ENCODE measurements at places on chromosomes 11 and 22.

GRCh38 chr11:43942662-43943371 is 380 bp downstream of the C11orf96 start:
- DNase-seq: peak; percentile 90

DNA sequence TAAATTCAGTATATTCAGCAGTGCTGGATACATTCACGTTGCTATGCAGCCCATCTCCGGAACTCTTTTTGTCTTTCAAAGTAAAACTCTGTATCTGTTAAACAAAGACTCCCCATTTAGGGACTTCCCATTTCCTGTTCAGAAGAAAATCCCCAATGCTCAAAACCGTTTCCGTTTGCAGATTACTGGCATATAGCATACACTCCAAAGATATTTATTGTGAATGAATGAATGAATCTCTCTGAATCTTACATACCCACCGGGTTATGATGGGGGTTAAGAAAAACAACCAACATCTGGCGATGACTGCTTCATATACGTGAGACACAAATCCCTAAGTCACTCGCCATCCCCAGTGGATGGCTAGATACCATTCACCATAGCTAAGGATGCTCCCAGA is 1.6 kb downstream of the THY1 start:
- no peak for DNase-seq

DNA sequence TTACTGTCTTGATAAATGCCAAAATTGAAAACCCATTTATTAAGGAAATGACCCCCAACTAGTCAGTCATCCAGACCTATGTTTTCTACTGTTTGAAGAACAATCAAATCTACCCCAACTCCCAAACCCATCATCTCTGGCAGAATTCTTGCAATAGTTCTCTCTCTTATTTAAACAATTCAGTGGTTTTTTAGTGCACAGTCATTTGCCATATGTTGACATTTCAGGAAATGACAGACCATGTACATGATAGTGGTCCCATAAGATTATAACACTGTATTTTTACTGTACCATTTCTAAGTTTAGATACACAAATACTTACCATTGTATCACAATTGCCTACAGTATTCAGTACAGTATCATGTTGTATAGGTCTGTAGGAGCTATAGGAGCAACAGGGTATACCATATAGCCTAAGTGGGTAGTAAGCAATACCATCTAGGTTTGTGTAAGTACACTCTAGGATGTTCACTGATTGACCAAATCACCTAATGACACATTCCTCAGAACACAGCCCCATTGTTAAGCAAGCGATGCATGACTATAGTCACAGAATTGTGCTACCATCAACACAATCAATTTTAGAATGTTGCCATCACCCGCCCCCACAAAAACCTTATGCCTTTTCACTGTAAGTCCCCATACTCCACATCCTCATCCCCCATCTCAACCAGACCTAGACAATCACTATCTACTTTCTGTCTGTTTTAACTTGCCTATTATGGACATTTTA is 41.8 kb downstream of the MMP20 start:
- no peak for DNase-seq

DNA sequence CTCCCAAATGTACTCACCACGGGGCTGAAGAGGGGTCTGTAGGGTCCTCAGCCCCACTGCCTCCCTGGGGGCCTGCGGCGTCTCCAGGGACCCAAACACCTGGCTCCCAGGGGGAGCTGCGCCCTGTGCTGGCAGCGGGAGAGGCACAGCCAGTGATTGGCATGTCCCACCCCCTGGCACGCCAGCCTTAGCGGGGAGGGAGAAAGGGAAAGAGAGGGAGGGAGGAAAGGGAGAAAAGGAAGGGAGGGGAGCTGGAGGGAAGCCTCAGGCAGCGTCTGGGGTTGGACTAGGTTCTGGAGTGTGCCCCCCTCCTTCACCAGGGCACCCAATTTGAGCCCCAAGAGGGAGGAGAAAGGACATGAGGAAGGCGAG is at the start of gene CHRM1:
CHRM1 (minus strand) TSS at position 163 of the 372 bp plus-strand sequence. CDS start 10,263 bp downstream, outside the sequence.
- DNase-seq: peak; percentile 89
